Glutamatergic neuron (in vitro differentiated cells): ENCODE measurements at places on chromosomes 5 and 9. TPM values are rescaled to one million over a fixed set of nuclear protein-coding genes. Genes with fewer than 3 reads are reported as not detected.

GRCh38 chr5:170648541-170648940 is 135.0 kb upstream of the GABRP start:
- H3K27ac ChIP-seq, result no peak overlapping the region
- H3K36me3 ChIP-seq, result no peaks in the 10 kb centered on the region
- H3K27me3 ChIP-seq, result peaks cover 2% of the 10 kb centered on the region

DNA sequence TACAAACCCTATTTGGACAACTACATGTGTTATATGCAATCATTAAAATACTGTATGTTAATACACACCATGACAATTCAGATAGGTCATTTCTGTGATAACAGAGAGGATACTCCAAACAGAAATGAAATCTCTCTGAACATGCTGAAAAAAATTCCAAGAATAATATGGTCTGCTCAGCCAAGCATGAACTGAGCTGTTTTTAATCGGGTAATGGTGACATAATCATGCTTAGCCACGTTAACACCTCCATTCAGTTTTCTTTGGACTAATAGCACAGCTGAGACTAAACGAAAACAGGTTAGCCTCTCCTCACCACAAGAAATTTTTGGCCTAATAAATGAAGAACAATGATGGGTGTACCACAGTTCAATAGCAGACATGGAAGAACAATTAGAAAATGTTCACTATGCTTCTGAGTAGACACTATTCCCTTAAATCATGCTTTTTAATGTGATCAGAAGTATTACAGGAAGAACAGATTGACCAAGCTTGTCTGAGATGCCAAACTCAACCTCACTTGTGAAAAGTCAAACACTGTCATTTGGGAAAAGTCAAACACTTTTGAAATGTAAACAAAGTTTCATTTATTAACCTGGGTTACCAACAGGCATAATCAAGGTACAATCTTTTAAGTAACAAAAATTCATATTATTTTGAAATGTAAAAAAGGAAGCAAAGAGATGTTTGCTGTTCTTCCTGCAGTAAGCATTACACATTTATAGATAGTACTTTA is 19.4 kb downstream of the RAB14 start:
- no peaks in the 10 kb centered on the region for H3K4me1 ChIP-seq
- peaks cover 2% of the 10 kb centered on the region for H3K27me3 ChIP-seq
- no peak overlapping the region for H3K27ac ChIP-seq
- no peak for DNase-seq
- H3K4me3 ChIP-seq, result no peak overlapping the region

ARHGEF39 gene
- total RNA-seq, result 2.6 TPM

GRCh38 chr9:127729522-127730256 is 5.4 kb downstream of the TOR2A start:
- H3K27me3 ChIP-seq, result peaks cover 2% of the 10 kb centered on the region
- H3K4me1 ChIP-seq, result peaks cover 2% of the 10 kb centered on the region
- H3K36me3 ChIP-seq, result no peaks in the 10 kb centered on the region
- H3K27ac ChIP-seq, result no peak overlapping the region
- no peak for DNase-seq
- H3K4me3 ChIP-seq, result no peak overlapping the region

DNA sequence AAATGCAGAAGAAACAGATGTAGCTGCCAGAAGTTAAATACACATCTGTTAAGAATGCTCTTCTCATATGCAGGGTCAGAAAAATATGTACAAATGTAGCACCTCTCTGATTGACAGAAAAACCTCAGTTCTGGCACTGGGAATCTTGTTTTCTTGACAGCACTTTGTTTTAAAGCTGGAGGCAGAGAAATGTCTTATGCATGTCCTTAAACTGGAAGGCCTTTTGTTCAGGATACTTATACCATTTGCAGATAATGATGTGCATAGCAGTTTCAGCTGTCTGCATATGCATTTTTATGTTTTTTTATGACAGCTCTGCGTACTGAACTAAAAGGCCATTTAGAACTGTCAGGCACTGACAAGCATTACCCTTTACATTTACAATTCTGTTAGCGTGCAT is 567.9 kb downstream of the EBF1 start:
- H3K36me3 ChIP-seq, result no peaks in the 10 kb centered on the region
- H3K27me3 ChIP-seq, result peaks cover 1% of the 10 kb centered on the region
- H3K4me3 ChIP-seq, result no peak overlapping the region
- H3K27ac ChIP-seq, result no peak overlapping the region
- DNase-seq, result no peak
- H3K4me1 ChIP-seq, result peaks cover 5% of the 10 kb centered on the region

ADAMTSL2 gene
- total RNA-seq, result 1.3 TPM

DNA sequence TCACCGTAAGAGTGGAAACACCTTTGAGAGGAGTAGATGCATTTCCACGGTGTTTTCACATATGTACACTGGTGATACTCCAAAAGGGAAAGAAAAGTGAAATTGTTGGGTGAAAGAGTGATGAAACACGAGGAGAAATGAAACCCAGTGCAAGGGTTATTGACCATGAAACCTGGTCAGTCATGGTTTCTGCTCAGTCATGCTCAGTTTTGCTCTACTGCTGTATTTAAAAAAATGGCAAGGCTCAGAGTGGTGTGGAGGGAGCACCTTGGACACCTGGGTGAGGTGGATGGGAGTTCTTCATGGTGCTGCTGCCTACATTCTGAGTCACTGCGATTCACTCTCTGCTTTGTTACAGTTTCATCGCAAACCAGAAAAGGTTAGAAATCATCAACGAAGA is 32.3 kb downstream of the NTRK2 start:
- no peaks in the 10 kb centered on the region for H3K36me3 ChIP-seq
- peaks cover 9% of the 10 kb centered on the region for H3K4me1 ChIP-seq
- H3K4me3 ChIP-seq, result no peak overlapping the region
- H3K27ac ChIP-seq, result no peak overlapping the region
- DNase-seq, result no peak

DNA sequence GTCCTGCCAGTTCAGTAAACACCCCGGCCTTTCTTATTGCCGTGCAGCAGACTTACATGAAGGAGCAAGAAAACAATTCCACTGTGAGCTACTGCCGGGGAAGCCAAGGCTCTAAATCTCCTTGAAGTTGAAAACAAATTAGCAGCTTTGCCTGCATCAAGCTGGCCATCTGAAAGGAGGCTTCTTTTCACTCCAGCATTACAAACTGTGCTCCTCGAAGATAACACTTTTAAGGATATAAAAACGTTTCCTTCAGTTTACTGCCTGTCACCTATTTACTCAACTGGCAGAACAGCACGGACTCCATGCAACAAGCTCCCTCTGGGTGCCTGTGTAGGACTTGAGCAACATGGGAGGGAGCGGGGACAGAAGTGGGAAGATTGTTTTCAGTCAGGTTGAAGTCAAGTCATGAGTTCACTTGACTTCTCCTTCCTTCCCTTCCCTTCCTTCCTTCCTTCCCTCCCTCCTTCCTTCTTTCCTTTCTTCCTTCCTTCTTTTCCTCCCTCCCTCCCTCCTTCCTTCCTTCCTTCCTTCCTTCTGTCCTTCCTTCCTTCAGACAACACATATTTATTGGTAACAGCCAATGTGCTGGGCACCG is 67.4 kb downstream of the ZNF608 start:
- no peaks in the 10 kb centered on the region for H3K36me3 ChIP-seq
- H3K27ac ChIP-seq, result peak overlapping the region; percentile 39
- no peak overlapping the region for H3K4me3 ChIP-seq
- H3K27me3 ChIP-seq, result peaks cover 5% of the 10 kb centered on the region
- H3K4me1 ChIP-seq, result peaks cover 43% of the 10 kb centered on the region

GRCh38 chr5:171592076-171592475 is 172.6 kb downstream of the FGF18 start:
- peaks cover 1% of the 10 kb centered on the region for H3K4me1 ChIP-seq
- no peak overlapping the region for H3K4me3 ChIP-seq
- no peak for DNase-seq
- H3K27ac ChIP-seq, result no peak overlapping the region

ANKDD1B gene
- total RNA-seq, result 2.3 TPM

CCDC112 gene
- 53.7 TPM for total RNA-seq

ZFP2 gene
- total RNA-seq, result 2.2 TPM

- no peaks in the 10 kb centered on the region for H3K36me3 ChIP-seq
- H3K4me3 ChIP-seq, result no peak overlapping the region
- no peak for DNase-seq
- peaks cover 21% of the 10 kb centered on the region for H3K4me1 ChIP-seq
- H3K27ac ChIP-seq, result no peak overlapping the region
Measured at GRCh38 chr9:134052941-134053340, 14.9 kb downstream of the BRD3 start.

GRCh38 chr9:29659736-29660135 is 2086.5 kb upstream of the C9orf72 start:
- no peak for DNase-seq
- H3K27ac ChIP-seq, result no peak overlapping the region
- H3K36me3 ChIP-seq, result no peaks in the 10 kb centered on the region

DNA sequence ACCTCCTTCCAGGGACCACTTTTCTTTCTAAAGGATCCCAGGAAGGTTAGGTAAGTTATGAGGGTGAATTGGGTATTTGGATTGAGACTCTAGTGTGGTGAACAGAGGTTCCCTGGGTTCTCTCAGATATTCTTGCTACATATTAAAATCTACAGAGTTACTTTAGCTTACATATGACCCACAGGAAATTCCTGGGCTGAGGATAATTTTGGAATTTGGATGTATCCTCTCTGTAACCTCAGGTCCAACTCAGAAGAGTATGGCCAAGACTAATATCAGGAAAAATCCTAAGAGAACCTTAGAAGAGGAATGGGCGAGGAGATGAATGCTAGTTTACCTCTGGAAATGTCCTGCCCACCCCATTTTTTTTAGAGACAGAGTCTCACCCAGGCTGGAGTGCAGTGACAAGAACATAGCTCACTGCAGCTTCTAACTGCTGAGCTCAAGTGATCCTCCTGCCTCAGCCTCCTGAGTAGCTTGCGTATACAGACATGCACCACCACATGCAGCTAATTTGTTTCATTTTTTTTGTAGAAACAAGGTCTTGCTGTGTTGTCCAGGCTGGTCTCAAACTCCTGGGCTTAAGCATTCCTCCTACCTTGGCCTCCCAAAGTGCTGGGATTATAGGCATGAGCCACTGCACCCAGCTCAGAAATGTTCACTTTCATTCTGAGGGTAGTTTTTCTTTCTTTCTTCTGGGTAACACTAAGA is 196.4 kb downstream of the ARHGEF28 start:
- no peak overlapping the region for H3K27ac ChIP-seq
- no peaks in the 10 kb centered on the region for H3K36me3 ChIP-seq
- H3K4me3 ChIP-seq, result no peak overlapping the region
- no peak for DNase-seq
- H3K27me3 ChIP-seq, result no peaks in the 10 kb centered on the region

DNA sequence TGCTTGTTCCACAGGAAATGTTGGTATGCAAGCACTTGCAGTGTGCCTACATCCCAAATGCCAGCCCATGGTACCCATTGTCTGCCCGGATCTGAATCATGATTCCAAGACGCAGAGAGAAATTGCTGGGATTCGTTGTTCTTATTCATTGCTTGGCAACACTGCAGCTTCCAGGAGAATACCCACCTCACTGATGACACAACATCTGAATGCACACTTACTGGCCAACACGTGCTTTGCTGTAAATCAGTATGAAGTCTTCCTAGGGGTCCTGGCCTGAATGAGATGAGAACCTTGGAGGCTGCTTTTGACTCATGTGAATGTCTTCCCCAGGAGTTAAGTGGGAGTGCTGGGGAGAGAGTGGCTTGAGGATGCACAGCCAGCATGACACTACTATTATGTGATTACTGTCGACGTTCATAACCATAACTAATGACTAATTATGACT is 11.6 kb downstream of the SRD5A1 start:
- no peak overlapping the region for H3K27ac ChIP-seq
- H3K27me3 ChIP-seq, result no peaks in the 10 kb centered on the region

DNA sequence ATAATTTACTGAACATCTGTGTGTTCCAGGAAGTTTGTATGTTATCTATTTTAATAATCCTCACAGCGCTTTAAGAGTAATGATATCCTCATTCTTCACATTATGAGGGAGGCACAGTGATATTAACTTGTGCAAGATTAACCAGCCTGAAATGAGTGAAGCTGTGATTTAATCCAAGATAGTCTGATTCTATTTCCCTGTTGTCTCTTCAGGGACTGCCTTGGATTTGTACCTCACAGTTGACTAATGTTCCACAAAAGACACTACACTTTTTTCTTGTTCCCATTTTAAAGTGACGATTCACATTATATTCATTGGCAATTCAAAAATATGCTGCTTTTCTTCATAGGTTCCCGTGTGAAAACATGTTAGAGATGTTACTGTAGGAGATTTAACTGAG is 125.3 kb upstream of the GNA14 start:
- peaks cover 4% of the 10 kb centered on the region for H3K36me3 ChIP-seq
- no peaks in the 10 kb centered on the region for H3K27me3 ChIP-seq
- no peak for DNase-seq

DNA sequence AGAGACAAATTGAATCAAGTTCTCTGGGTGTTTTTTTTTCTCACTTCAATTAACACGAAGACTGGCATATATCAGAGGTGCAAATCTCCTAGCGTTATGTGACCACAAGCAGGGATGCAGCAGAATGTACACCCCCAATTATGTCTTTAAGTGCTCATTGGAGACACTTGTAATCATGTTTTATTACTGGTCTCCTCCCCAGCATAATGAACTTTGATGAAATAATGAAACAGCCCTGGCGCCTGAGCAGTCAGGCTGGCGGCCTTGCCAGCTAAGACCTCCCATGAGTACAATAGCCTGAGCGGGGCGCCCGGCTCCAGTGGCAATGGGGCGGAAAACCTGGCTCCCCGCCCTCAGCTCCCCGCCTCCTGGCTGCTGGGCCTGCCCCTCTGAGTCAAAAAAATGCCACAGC is 209.4 kb upstream of the MSX2 start:
- H3K4me3 ChIP-seq, result no peak overlapping the region
- no peaks in the 10 kb centered on the region for H3K36me3 ChIP-seq
- peaks cover 3% of the 10 kb centered on the region for H3K4me1 ChIP-seq
- no peak overlapping the region for H3K27ac ChIP-seq

SYK gene
- 10.7 TPM for total RNA-seq

DNA sequence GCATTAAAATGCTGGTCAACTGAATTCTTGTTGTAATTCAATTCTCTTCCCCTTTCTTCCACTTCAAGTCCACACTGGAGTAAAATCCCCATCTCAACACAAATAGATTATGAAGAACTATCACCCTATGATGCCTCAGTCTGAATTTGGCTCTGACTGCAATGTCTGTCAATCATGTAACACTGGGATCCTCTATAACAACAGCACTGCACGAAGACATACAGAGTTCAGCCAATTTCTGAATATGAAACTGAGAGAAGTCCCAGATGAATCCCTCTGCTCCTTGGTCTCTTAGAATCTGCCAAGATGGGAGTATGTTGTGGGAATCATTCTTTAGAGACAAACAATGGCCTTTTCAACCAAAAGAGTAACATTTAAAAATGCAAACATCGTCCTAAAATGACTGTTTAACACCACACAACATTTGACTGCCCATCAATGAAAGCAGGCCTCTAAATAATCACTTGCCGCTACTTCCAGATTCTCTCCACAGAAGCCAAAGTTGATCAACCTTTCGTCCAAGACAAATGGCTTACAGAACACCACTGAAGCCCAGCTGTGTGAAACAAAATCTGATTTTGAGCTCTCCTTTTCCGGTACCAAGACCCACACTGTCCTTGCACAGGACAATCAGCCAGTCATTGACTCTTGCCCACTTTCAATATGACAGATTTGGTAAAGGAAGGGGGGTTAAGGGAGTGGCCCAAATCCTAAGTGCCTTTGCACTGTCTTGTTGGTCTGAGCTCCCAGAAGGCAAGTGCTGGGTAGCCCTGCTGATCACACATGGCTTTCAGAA is 258.0 kb downstream of the EBF1 start:
- H3K27me3 ChIP-seq, result peaks cover 12% of the 10 kb centered on the region
- peaks cover 54% of the 10 kb centered on the region for H3K4me1 ChIP-seq
- peak overlapping the region; percentile 71 for H3K27ac ChIP-seq
- H3K4me3 ChIP-seq, result peak overlapping the region; percentile 22
- no peak for DNase-seq
- peaks cover 6% of the 10 kb centered on the region for H3K36me3 ChIP-seq

ZNF462 gene
- total RNA-seq, result 259 TPM

- H3K4me1 ChIP-seq, result no peaks in the 10 kb centered on the region
- no peaks in the 10 kb centered on the region for H3K27me3 ChIP-seq
- no peak overlapping the region for H3K27ac ChIP-seq
- no peak for DNase-seq
- H3K36me3 ChIP-seq, result peaks cover 15% of the 10 kb centered on the region
Measured at GRCh38 chr5:123358304-123358703, 64.9 kb downstream of the CEP120 start.
